ENCODE measurements at places on chromosomes 16 and 17.
A peak's percentile ranks its signal among the peaks of the same experiment; 100 is the strongest.

GRCh38 chr17:55198690-55199370 lies 65.9 kb upstream of the HLF start:
- DNase-seq: no peak

GRCh38 chr17:28472871-28473497 lies 460 bp upstream of the SLC13A2 start:
- DNase-seq: no peak

GRCh38 chr17:76645481-76645880 lies 1.9 kb upstream of the ST6GALNAC1 start:
- DNase-seq: peak; percentile 54

DNA sequence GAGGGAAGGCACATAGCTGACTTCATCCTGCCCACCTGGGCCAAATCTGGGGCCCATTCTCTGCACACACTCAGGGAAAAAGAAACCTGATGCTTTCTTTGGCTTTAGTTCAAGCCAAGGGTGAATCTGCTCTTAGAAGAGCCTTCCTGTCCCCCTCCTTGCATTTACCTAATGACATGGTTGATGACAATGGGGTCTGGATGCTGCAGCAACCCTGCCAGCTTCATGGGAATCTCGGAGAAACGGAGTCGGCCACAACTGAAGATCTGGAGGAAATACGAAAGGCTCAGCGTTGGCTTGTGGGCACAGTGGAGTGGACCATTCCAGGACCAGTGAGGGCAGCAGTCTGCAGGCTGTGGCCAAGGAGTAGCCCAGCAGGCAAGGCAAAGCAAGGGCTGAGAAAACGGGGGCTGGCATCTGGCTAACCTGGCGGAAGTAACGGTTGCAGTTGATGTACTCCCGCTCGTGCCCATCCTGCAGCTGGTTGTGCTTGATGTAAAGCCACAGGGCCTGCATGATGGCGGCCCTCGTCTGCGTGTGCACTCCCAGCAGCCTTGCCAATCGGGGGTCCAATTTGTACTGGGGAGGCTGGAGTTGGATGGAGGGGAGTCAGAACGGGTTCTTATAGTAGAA lies 6.4 kb upstream of the FTSJ3 start:
- no peak for DNase-seq

GRCh38 chr16:57798267-57798810 lies 4.0 kb downstream of the KIFC3 start:
- no peak for DNase-seq

GRCh38 chr16:6835941-6836340 lies 496.7 kb upstream of the RBFOX1 start:
- no peak for DNase-seq

Measured in bronchial epithelial cell (primary cell).